Activated CD4-positive, alpha-beta T cell treated with anti-CD3 and anti-CD28 coated beads, Interleukin-2, amount 50 U/mL, for 48 hours (primary cell): ENCODE measurements at places on chromosomes 2 and 18.

DNA sequence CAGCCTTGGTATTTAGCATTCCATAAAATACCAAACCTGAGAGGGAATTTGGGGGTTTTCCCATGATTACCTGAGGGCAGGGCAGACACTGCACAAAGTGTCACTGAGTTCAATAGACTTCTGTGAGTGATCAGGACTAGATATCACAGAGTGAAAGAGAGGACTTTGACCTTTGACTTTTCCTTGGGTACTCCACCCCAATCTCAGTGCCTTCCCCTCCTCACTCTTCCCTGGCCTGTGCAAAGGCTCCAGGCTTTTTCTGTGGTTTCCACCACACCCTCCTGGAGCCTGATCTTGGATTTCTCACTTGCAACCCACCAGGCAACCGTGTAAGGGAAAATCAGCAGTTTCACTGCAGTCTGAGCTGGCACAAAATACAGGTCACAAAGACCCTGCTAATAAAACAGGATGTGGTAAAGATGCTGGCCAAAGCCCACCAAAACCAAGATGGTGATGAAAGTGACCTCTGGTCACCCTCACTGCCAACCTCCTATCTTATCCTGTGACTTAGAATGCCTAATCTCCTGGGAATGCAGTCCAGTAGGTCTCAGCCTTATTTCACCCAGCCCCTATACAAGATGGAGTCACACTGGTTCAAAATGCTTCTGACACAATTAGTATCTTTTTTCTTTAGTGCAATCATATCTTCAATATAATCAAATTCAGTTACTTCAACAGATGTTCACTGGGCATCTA, 64.0 kb downstream of the BOD1L2 start:
- no peak for DNase-seq

- no peak for DNase-seq
These were observed 53.8 kb upstream of the ASB18 start for GRCh38 chr2:236317938-236318396.

DNA sequence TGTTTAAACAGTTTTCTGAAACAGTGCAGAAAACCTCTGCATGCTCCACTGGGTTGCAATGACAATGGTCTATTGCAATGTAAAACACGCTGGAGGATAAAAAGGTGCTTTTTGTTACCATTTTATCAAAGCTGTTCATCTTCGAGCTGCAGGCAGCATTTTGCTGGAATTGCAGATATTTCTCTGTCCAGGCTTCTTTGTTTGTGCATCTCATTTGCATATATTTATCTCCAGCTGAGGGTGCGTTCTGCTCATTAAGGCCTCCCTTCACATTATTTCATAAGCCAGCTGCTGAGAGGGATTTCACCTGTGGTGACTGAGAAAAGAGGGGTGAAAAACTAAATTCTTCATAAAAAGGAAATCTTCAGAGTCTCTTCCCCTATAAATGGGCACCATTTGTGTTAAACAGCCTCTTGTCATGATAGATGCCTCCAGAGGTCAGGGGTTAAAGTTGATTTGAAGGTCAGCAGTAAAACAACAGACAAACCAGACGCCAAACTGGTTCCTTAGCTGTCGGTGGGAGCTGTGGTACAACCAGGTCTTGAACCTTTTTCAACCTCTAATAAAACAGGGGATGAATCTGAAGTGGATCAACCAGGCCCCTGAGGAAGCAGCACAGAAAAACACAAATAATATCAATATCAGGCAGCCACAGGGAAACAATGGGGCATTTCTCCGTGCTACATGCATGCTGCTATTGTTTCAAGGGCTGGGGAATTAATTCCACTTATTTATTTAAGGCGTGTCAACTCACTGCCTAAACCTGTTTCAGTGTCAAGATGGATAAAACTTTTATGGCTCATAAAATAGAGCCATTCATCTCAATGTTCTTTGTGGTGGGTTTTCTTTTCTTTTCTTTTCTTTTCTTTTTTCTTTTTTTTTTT, 265.1 kb downstream of the MEIS1 start:
- DNase-seq: no peak

DNA sequence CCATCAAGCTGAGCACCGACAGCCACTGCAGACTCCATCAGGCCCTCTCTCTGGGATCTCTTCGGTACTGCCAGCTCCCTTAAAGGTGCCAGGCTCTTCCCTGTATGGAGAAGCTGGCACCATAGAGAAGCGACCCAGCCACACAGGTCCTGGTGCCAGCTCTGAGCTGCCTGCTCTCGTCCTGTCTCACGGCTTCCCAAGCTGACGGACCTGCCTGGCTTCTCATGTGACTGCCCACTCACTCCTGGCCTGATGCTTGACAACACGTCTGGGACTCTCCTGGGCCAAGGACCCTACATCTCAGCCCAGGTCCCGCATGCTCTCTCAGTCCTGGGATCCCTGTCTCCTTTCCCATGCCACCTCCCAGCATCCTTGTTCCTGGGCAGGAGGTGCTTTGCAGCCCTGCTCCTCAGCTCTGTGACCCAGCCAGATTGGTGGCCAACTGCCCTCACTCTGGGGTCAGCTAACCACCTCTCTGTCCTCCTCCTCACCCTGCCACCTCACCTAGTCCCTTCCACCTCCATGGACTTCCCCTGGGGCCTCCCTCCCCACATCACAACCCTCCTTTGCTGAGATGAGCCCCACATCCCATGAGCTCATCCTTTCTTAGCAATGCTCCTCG, 12.5 kb upstream of the ATOH8 start:
- DNase-seq: no peak

- DNase-seq: no peak
These were observed 4.1 kb upstream of the PTPN18 start for GRCh38 chr2:130351711-130352110.

DNA sequence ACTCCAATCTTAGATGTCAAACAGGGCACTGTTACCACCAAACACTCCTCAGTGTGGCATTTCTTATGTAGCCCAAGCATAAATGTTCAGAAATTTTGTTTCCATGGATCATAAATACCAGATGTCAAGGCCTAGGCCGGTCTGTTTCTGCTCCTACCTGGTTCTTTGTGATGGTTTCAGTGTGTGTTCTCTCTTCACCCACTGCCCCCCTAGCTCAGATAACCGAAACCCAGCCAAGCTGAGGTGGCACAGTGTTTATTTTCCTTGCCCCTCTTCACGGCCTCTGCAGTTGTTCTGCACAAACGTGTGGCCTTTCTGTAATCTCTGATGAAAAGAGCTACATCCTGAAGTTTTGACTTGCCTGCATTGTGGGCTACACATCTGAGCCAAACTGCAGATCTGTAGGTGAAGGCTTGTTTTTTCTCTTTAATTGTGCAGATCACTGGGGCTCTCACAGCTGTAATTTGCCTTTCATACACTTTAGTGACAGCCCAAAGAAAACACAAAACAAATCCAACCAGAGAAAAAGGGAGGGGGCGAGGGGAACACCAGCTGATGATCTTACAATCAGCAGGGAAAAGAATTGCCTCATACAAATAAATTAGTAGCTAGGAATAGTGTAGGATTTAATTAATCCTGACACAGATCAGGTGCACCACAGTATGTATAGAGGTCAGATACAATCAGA, 99.1 kb downstream of the NRP2 start:
- no peak for DNase-seq

DNA sequence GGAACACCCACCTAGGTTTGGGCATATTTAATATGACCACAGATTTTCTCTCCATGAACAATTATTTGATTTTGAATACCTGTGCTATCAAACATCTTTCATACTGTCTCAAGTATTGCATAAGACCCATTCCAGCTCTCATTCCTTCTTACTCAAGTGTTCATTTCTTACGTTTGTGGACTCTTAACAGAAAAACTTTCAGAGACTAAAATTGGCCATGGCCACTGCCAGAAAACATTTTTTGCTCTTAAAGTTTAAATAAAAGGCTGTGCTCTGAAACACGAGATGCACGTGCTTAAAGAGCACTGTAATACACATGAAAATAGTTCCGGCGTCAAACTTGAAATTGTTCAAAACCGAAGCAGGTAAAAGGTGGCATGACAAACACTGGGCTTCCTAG, 89.3 kb downstream of the LIMS1 start:
- DNase-seq: no peak

DNA sequence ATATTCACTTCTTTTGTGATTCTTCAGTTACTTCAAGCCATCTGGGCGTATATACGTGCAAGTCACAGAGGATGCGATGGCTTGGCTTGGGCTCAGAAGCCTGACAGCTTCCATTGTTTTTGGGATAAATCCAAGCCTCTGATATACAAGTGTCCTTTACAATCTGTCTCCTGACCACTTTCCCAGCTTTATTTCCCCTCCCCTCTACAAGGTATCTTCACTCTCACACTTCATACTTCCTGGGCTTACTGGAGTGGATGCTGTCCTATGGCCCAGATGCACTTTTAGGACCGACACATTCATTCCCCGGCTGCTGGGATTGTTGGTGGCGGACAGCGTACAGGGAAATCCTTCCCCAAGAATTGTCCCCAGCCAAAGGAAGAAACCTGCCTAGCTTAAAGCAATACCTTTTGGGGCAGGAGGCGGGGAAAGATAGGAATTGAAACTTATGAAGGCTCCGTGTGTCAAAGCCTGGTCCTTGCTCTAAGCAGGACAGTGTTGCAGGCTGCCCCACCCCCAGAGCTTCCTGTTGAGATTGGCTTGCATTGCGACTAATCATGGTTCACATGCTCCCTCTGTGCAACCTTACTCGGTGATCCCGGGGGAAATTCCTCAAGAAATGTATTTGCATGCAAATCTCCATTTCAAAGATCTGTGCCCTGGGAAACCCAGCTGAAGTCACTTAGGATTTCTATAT, 802.9 kb upstream of the ID2 start:
- no peak for DNase-seq

GRCh38 chr2:98026292-98026691, 30.5 kb upstream of the TMEM131 start:
- no peak for DNase-seq

- no peak for DNase-seq
These were observed 34.7 kb downstream of the RFX8 start for GRCh38 chr2:101440127-101440738.

- DNase-seq: no peak
These were observed 116.0 kb downstream of the DTNB start for GRCh38 chr2:25557179-25558036.

- DNase-seq: no peak
These were observed 30.3 kb upstream of the SEC11C start for GRCh38 chr18:59109375-59109774.

DNA sequence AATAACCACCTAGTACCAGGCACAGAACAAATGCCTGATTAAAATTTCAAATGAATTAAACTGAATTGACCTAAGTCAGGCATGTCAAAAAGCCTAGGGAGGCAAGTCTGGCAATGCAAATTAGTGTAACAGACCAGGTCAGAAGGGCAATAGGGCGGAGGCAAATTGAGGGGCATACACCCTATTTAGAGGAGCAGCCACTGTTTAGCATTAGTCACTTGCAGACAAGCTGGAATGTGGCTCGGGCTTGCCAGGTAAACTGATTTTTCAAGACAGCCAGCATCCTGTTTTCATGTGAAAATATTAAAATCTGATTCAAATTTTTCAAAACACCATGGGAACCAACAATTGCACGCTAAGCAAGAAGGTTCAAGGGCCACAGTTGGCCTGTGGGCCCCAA, 160.3 kb downstream of the EN1 start:
- DNase-seq: no peak

DNA sequence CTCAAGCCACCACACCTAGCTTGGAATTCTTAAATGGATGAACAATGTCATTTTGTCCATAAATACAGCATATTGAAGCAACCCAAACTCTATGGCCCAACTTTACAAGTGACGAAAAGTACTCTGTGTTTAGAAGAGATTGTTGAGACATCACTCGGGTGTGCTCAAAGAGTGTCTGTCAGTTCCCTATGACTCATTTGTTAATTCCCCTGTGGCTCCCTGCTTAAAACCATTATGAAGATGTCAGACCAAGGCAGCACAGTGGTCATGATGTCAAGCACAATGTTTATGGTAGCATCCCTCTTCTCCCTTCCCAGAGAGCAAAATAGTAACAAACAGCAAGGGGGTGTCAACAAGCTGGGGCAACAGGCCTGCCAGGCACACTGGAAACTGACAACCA, 3.0 kb downstream of the LYG1 start:
- DNase-seq: no peak

GRCh38 chr2:66364495-66365333, 70.2 kb upstream of the MEIS1 start:
- no peak for DNase-seq

DNA sequence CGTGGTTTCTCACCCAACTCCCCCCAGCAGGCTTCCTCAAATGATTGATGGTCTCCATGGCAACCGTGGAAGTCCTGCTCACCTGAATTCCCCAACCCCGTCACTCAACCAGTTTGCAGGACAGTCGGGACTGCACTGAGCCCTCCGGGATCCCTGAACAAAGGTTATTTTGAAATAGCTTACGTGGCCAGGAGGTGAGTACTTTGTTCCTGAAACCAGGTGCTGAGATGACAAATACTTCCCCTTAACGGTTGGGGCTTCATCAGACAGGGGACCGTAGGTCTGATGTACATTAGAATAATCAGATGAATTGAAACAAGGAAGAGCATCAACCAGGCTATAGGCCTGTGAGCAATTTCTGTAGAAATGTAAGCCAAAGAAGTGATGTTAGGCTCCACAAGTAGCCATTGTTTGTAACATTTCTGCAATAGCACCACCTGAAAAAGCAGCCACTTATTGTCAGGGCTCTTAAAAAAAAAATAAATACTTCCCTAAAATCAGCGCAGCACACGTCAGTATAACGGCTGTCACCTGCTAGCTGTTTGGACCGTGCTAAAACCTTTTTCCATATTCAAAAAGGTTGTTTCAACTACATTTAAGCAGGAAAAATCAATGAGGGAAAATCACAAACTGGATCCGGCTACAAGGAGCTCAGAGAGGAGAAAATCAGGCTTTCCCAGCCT, 206.4 kb upstream of the ID2 start:
- no peak for DNase-seq

- DNase-seq: no peak
These were observed 43.4 kb upstream of the AQP4 start for GRCh38 chr18:26908906-26909305.

GRCh38 chr18:2589345-2590068, 18.1 kb downstream of the NDC80 start:
- DNase-seq: no peak

DNA sequence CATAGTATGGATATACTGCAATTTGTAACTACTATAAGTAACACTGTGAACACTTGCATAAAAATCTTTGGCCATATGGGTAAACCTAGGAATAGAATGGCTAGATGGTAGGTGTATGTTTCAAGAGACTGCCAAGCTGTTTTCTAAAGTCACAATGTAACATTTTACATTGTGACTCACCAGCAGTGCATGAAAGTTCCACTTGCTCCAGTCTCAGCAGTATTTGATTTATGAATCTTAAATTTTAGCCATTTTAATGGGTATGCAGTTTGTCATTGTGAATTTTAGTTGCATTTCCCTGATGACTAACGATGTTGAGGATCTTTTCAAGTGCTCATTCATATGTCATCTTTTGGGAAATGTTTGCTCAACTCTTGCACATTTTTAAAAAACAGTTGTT, 86.1 kb downstream of the FARSB start:
- DNase-seq: no peak
